ENCODE measurements at places on chromosomes 3 and 15.

GRCh38 chr3:38545983-38546382 lies 49.8 kb downstream of the EXOG start:
- no peak for DNase-seq

GRCh38 chr15:73660455-73660854 lies 23.7 kb upstream of the CD276 start:
- DNase-seq, result no peak

DNA sequence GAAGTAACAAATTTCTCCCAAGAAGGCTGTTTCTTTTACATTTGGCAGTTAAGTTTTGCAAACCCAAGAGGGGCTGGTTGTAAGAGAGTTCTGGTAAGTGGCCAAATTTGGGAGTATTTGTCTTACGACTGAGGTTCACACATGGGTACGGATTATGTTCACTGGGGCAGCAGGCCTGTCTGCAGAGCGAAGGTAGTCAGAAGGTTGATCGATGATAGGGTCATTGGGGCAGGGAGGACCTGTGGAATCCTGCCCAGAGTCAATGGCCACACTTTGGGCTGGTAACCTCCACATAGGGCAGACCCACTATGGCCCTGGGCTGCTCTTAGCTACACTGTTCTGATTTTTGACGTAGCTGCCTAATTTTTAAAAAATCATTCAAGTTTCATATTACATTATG lies 368.6 kb downstream of the EPHB1 start:
- no peak for DNase-seq

GRCh38 chr3:138942861-138943623 lies 3.9 kb downstream of the FOXL2 start:
- no peak for DNase-seq

DNA sequence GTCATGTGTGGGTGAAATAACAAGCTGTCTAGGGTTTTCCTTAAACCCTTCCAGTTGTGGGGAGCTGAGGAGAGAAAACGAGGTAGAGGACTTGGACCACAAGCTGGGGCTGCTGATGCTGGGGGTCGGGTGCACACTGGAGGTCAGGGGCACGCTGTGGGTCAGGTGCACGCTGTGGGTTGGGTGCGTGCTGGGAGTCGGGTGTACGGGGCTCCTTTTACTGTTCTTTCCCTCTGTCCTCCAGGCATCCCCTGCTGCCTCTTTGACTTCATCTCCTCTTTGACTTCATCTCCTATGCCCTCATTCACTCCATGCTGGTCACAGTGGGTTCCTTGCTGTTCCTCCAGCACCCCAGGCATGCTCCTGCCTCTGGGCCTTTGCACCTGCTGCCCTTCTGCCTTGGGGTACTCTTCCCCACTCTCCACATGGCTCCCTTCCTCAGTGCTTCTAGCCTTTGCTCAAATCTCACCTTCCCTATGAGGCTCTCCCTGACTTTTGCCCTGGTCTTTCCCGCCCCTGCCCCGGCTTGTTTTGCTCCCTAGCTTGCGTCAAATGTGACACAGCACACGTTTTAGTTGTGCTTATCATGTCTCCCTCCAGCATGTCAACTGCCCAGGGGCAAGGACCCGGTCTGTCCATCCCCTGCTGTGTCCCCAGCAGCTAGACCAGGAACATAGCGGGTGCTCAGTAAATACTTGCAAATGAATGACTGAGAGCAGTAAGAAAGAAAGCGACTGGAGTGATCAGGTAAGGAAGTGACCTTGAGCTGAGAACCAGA lies 45.4 kb downstream of the WNT7A start:
- DNase-seq, result no peak

- DNase-seq, result no peak
Measured at GRCh38 chr3:134693804-134694203, 43.0 kb upstream of the KY start.

- DNase-seq, result no peak
Measured at GRCh38 chr3:43894176-43895049, 203.7 kb downstream of the ABHD5 start.

Data from stimulated activated CD8-positive, alpha-beta memory T cell treated with anti-CD3 and anti-CD28 coated beads, Interleukin-4, amount 100 ng/mL, for 1 hour (primary cell).